ENCODE measurements at places on chromosomes 11 and 22.

- no peak for DNase-seq
These were observed 27.6 kb upstream of the SLC35C1 start for GRCh38 chr11:45777127-45777969.

GRCh38 chr11:69462106-69462951, 19.1 kb upstream of the LINC01488 start:
- DNase-seq, result no peak

DNA sequence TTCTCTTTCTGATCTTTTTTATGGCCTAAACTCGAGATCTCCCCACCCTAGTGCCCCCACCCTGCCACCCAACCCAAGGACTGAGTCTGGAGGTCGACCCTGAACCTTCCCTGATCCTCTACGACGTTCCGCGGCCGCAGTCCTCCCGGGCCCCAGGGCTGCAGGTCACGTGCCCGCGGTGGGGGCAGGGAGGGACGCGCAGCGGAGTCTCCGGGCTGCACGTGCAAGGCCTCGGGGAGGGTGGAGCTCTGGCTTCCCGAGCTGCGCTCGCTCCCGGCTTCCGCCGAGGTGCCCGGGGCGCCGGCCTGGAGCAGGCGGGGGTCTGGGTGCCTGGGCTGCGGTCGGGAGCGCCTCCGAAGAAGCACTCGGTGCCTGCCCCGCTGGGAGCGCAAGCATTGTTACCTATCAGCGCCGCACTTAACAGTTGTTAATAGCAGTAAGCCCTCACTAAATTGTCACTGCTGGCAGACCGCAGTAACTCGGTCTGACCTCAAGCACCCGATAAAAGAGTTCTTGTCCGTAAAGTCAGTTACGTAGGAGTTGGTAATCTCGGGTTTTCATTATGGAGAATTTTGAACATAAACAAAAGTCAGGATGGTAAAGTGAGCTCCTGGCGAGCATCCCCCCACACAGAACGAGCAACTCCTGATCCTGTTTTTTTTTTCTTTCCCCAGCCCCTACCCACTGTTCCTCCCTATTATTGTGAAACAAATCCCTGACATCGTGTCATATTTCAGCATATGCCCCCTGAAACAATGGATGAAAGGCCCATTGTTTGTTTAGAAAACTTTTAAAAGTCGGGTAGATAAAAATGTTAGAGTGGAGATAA, 69.7 kb upstream of the EP300 start:
- DNase-seq, result no peak

- DNase-seq, result no peak
These were observed 25.9 kb upstream of the ATXN10 start for GRCh38 chr22:45645526-45646414.

GRCh38 chr11:71451596-71452198, 1.3 kb upstream of the NADSYN1 start:
- DNase-seq, result no peak

GRCh38 chr11:85977751-85978160, 91.1 kb downstream of the PICALM start:
- DNase-seq, result no peak

GRCh38 chr11:12276356-12276755, 101.0 kb upstream of the PARVA start:
- DNase-seq, result no peak

- no peak for DNase-seq
These were observed 88.3 kb downstream of the EFCAB6 start for GRCh38 chr22:43723816-43724215.

DNA sequence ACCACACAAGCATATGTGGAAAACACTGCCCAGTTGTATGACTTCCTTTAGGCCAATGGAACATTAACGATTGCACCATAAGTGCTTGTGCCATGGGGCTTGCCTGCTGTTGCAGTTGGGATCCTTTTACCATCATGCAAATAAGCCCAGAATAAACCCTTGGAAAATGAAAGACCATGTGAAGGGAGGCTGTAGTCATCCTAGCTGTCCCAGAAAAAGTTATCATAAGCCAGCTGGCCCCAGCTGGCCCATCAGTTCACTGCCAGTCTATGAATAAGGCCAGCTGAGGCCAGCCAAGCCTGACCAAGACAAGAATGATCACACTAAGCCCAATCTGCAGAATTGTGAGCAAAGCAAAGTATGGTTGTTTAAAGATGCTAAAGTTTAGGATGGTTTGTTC, 253.9 kb upstream of the ARHGAP20 start:
- no peak for DNase-seq

DNA sequence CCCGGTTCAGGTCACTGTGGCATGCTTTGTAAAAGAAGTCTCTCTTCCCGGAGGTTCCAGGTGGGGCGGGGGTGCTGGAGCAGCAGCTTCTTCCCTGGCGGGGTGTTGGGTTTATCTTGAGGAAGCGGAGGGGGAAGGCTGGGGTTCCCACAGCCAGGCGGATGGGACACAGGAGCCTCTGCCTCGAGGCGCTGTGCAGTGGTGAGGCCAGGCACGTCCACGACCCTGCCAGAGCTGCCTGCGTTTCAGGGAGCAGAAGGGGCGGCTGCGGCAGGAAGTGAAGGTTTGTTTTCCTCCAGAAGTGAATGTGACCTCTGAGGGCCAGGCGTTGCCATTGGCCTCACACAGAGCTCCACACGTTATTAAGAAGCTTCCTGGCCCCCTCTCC, 20.1 kb upstream of the ADORA2A start:
- no peak for DNase-seq

DNA sequence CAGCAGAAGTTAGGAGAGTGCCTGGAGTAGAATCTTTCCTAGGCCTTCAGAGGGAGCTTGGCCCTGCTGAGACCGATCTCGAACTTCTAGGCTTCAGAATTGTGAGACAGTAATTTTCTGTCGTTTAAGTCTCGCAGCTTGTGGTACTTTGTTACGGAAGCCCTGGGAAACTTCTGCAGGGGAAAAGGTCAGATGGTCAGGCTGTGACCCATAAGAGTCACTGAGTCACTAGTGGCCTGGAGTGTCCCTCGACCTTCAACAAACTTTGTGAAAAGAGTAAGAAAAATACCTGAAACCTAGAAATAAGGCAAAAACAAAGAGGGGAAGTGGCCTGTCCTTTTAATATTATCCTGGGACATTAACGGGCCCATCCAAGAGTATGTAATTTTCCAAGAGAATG, 34.6 kb downstream of the CSNK2A3 start:
- DNase-seq, result no peak

GRCh38 chr11:127656116-127656836, 655.7 kb upstream of the KIRREL3 start:
- no peak for DNase-seq

DNA sequence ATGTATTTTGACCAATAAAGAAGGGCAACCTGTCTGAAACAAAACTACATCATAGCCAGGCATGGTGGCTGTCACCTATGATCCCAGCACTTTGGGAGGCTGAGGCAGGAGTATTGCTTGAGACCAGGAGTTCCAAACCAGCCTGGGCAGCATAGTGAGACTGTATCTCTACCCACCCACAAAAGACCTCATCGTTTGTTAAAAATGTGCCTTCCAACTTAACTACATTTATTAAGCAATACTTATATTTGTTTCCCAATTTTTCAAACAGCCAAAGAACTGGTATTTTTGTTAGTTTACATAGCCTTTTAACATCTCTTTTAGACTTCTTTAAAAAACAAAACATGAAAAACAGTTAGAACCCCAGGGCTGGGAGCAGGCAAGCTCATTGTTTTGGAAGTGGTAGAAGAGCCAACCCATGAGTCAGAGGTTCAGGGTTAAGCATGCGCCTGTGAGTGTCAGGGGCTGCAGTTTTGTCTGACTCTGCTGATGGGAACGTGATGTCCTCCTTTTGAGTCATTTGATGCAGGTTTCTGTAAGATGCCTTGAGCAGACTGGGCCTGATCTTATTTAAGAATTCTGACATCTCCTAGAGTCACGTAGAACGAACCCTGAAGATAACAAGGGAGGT, 53.9 kb upstream of the CRTAM start:
- DNase-seq, result peak; percentile 11

- DNase-seq, result no peak
These were observed 349.7 kb upstream of the MPPED2 start for GRCh38 chr11:30935861-30936260.

DNA sequence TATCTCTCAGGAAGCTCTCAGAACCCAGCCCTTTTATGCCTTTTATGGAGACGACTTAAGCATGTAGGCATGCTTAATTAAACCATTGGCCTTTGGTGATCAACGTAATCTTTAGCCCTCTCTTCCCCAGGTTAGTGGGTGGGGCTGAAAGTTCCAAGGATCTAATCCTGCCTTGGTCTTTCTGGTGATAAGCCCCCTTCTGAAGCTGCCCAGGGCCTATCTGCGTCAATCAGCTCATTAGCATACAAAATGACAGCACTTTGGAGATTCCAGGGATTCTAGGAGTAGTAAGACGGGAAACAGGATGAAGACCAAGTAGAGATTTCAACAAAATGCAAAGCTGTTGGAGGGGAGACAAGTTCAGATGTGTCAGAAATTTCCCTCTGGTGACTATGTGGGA, 3.1 kb downstream of the FAM118A start:
- no peak for DNase-seq

GRCh38 chr11:107275632-107276031, 182.0 kb downstream of the CWF19L2 start:
- no peak for DNase-seq

DNA sequence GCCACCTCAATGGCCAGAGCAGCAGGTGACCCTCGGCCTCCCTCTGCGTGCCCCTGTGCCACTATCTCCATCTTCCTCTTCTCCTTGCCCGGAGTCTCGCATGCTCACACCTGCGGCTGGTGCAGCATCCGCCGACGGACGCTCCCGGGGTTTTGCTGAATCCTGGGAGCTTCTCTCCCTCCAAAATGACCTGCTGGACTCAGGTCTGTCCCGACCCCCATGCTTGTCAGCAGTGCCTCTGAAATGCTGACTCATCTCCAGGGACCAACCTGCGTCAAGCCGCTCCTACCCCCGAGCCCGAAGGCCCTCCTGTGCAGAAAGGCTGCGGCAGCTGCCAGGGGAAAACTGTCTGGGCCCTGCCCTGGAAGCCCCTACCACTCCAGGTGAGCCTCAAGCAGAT, 58.4 kb downstream of the CELSR1 start:
- no peak for DNase-seq

- DNase-seq, result no peak
These were observed 138.5 kb upstream of the NCAM1 start for GRCh38 chr11:112822478-112823274.

- DNase-seq, result peak; percentile 42
These were observed 109.4 kb upstream of the OR4B1 start for GRCh38 chr11:48107188-48107704.

- DNase-seq, result no peak
These were observed 42.3 kb downstream of the C11orf96 start for GRCh38 chr11:43984519-43985385.

DNA sequence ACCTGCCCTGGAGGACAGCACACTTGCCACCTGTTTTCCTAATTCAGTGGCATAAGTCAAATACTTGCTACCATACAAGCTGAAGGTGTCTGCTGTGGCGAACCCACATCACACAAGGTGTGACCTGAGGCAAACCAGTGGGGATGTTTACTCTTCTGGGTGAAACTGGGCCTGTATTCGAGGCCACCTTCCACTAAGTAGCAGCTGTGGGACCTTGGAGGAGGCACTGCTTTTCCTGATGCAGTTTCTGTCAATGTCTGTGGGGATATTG, 927.4 kb downstream of the BRD1 start:
- DNase-seq, result no peak

DNA sequence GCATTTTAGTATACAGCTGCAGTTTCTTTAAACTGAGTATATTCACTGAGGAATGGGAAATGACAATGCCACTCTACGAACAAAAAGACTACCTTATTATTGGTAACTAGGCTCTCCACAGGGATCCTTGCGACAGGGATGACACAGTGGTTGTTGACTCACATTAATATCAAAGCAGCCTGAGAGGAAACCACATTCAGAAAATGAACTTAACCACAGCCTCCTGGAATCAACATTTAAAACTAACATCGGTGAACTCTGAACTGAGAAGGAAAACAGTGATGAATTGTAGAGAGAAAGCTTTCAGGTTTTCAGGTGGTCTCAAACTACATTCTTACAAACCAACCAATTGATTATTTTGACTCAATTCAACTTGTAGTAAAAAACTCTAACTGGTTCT, 90.3 kb upstream of the MTMR2 start:
- no peak for DNase-seq

GRCh38 chr22:26762503-26763472, 105.4 kb downstream of the MIAT start:
- no peak for DNase-seq

DNA sequence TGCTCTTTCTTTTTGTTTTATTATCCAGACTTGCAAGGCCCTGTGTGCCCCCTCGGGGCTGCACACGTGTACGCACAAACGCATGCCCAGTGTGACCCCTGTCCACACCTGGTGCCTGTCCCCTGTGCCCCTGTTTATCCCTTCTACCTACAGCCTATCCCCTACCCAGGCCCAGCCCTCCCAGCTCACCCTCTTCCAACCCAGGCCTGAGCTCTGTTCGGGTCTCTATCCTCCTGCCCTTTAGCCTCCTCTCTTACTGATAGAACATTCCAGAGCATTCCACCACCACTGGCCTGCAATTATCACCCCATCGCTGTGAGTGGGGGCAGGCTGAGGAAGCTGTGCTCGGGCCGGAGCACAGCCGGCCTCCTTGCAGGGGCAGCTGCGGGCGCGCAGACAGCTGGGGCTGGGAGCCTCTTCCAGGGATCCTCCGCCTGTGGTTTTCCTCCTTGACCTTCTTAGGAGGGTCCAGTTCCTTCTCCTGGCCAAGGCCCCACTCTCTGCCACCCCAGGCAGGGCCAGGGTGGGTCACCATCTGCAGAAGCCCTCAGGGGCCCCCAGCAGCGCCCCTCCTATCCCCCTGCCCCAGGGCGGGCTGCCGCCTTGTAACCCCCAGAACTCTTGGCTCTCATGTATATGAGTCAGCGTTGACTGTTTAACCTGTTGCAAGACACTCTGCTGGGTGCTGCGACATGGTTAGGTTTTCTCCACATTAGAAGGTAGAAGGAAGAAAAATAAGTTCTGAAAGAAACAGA, 41.8 kb upstream of the KCNQ1OT1 start:
- no peak for DNase-seq

GRCh38 chr22:48197189-48197690, 1434.8 kb downstream of the TBC1D22A start:
- DNase-seq, result no peak

DNA sequence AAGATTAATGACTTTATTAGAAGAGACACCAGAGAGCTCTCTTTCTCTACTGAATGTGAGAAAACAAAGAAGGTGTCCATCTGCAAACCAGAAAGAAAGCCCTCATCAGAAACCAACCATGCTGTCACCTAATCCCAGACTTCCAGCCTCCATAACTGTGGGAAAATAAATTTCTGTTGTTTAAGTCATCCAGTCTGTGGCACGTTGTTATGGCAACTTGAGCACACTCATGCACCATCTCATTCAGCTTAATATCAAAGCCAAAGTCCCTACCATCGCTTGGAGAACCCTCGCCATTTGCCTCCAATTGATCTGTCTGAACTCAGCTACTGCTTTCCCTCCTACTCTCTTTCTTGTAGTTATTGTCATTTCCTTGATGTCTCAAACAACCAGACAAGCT, 766.1 kb upstream of the ARHGAP42 start:
- DNase-seq, result no peak

All from HS-27A (cell line).